ENCODE measurements at places on chromosomes 16 and 17.
A peak's percentile ranks its signal among the peaks of the same experiment; 100 is the strongest.

DNA sequence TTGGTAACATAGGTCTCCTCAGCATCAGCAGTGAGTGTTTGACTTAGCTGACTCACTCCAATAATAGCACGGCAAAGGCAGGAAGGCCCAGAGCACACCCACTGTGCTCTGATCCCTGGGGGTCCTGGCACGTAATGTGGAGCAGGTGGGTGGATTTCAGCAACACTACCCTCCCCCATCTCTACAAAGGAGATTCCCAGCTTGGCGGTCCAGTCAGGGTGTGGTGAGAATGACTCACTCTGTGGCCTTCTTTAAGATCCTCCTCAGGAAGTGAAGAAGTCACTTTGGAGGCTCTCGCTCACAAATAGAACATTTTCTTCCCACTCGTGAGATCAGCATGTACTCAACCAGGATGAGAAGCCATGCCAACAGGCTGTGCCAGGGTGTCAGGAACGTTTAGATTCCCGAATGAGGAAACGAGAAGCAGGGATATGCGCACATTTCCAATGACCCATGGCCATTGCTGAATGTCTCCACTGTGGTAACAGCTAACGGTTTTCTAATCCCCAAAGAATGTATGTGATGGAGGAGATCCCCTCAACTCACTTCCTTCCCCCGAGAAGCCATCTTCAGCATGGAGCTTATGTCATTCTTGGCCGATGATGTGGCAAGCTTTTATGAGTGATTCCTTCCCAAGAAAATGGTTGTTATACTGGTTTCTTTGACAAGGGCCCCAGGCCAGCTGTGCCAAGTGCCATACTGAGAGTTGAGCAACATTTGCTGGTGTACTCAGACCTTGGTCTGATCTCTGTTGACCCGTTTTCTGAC lies 365.2 kb downstream of the C16orf95 start:
- DNase-seq: no peak

DNA sequence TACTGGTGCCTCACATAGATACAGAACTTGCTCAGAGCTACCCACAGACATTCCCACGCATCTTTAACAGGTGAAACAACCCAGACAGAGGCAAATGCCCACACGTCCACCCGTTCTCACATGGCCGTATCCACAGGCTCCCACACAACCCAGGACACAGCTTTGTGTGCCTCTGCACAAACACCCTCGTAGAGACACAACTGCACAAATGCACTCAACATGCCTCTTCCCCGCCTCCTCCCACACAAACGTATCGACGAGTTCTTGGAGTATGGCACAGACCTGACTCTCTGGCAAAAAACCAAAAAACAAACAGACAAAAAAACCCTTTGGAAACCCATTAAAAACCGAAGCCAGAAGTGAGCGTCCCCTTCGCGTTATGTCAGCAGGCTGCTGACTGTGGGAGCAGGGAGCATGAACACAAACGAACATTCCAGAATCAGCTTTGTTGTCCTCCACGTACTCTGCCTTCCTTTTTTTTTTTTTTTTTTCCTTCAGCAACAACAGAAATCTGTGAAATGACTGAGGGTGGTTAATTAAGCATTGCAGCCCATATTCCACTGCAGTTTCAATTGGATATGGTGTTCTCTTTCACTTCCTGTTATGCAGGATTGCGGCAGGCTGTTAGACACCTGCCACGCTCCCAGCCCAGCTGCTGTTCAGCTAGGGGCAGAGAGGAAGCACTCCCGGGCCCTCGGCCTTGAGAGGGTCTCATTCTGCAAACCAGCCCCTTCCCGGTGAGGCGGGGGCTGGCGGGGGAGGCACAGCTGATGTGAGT lies 313.7 kb downstream of the MAF start:
- peak; percentile 61 for DNase-seq

DNA sequence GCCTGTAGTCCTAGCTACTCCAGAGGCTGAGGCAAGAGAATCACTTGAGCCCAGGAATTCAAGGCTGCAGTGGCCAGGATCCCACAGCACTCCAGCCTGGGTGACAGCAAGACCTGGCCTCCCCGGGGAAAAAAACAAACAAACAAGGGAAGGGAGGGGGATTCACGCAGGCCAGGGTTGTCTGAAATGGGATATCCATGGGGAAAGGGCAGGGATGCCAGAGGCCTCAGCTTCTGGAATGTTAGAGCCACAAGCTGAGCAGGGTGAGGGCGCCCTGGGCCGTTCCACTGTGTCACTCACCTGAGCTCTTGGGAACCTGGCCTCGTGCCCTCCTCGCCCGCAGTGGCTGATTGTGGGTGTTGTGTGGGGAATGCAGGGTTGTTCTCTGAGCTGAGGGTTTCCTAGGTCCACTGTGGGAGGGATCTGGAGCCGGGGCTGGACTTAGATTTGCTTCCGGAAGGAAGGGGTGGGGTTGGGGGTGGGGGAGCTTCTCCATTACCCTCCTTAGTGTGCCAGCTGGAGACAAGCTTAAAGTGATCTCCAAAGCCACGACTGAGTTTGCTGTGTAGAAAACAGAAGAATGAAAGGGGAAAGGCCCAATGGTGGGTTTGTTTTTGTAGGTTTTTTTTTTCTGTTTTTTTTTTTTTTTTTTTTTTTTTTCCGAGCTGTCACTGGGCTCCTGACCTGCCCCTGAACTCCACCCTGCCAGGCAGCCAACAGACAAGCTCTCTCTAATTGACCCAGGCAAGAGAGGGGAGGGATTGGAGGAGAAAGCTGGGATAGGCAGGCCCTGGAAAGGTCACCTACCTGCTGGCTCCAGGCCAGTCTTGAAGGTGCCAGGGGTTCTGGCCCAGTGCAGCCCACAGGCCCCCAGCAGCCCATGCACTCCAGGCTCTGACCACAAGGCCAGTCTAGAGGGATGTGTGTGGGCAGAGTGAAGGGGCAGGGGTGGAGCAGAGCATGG lies at the start of gene SULT1A1:
SULT1A1 (minus strand) TSS at position 414 of the 964 bp plus-strand sequence. CDS start 1,189 bp downstream, outside the sequence.
- DNase-seq: no peak

GRCh38 chr16:68298907-68299561 lies 11.7 kb downstream of the SLC7A6OS start:
- no peak for DNase-seq

DNA sequence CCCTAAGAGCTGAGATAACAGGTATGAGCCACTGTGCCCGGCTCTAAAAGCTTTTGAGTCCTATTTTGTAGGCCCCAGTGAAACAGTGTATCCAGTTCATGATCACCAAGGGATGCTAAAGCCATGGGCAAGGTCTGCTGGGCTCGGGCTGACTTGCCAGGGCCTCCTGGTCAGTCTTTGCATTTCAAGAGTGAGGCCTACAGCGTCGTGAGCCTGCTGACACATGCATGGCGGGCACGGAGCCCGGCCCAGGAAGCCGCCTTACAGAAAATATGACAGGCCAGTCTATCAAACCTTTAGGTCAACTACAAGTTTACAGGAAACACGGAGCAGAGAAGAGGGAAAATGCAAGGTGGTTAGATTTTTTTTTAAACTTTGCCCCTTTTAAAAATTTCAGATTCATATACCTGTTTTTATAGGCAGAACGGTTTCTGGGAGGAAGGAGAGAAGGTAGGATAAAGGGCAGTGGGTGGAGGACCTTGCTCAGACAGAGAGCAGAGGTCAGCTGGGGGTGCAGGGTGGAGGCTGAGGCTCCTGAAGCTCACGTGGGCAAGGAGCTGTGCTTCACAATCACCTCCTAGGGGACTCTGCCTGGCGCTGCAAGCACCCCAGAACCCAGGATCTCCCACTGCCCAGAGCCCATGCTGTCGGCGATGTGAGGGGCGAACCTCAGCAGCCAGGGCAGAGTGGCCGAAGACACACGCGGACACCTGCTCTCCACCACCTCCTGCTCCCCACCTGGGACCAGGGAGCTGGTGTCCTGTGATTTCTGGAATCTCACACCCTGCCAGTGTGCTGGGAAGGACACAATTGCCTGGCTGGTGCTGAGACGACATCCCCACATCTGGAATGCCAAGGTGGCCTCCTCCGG lies 21.3 kb downstream of the C16orf95 start:
- no peak for DNase-seq

DNA sequence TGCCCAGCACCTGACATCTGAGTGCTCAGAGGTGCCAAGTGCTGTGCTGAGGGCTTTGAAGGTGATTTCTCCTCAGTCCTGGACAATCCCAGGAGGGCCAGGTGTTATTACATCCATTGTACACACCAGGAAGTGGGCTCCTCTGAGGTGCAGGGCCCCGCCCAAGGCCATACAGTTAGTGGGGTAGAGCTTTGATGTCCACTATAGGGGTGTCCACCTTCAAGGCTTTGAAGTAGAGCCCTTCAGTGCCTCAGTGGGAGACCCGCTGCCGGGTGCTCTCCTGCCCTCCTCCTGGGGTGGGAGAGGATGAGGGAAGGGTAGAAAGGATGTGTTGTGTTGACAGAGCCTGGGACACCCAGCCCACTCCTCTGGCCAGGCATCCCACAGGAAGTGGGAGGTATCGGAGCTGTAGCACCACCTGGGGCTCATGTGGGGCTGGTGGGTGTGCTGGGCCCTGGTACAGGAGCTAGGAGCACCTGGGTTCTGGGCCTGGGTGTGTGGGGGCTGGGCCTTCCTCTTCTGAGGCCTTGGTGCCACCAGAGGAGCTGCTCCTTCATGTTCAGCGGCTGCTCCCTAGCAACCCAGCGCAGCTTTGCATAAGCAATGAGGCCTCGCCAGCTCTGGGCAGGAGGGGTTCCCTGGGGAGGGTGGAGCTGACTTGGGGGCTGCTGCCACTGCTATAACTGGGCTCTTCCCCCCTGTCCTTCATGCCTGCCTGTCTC lies 7.4 kb downstream of the LASP1 start:
- DNase-seq: no peak

- DNase-seq: no peak
Measured at GRCh38 chr17:39812466-39812865, 51.6 kb downstream of the IKZF3 start.

- DNase-seq: no peak
Measured at GRCh38 chr17:73960469-73960868, 243.0 kb upstream of the RPL38 start.

- peak; percentile 92 for DNase-seq
Measured at GRCh38 chr17:40531051-40531991, 29.9 kb upstream of the TNS4 start.

DNA sequence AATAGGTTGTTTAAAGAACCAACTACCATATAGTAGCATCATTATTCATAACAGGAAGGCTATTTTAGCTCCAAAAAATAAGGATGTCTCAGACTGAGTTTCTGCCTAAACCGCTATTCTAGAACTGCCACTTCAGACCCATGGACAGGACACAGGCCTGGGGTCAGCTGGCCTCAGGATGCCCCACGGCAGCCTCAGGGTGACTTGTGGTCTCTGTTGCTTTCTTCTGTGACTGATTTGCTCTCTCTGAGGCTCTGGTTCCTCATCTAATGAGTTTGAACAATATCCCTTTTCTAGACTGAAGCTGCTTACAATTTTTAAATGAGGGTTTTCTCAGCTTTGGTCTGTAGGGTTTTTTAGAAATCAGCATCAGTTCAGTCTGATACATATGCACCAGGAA lies 31.8 kb upstream of the IRF8 start:
- DNase-seq: no peak

DNA sequence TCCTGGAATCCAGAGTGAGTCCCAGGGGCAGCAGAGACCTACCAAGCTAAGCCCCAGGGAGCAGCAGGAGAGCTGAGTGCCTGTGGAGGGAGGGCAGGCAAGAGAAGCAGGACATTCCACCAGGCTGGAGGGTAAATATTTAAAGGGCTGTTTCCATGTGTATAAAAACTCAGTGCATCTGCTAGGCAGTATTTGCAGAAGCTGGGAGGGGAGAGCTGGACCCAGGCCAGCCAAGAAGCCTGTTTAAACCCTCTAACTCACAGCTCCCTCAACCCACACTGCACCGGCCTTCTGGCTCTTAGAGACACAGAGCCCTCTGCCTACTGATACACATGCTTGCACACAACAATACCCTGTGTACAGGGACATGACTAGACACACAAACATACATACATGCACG lies 22.5 kb upstream of the TMEM132E start:
- DNase-seq: no peak

DNA sequence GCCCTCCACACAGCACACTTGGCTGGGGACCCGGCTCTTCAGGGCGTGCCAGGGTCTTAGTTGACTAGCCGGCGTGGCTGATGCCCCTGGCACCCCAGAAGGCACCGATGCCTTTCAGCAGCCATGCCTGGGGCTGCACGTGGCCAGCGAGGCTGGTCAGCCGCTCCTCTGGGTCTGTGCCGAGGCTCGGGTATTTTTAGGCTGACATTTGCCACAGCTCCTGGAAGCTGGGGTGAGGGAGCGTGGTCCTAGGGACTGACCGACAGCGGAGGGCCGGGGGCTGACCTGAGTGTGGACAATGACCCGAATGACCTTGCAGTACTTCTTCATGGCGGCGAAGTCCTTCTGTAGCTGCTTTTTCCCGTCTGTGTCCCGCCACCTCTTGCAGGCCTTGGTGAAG lies 3.9 kb downstream of the RPL3L start:
- no peak for DNase-seq

- no peak for DNase-seq
Measured at GRCh38 chr17:13587487-13588338, 14.0 kb downstream of the HS3ST3A1 start.

GRCh38 chr17:27573971-27574525 lies 56.9 kb upstream of the LGALS9 start:
- DNase-seq: no peak

- DNase-seq: no peak
Measured at GRCh38 chr16:78684030-78684611, 584.7 kb downstream of the WWOX start.

- no peak for DNase-seq
Measured at GRCh38 chr17:67283731-67284516, 38.9 kb upstream of the HELZ start.

DNA sequence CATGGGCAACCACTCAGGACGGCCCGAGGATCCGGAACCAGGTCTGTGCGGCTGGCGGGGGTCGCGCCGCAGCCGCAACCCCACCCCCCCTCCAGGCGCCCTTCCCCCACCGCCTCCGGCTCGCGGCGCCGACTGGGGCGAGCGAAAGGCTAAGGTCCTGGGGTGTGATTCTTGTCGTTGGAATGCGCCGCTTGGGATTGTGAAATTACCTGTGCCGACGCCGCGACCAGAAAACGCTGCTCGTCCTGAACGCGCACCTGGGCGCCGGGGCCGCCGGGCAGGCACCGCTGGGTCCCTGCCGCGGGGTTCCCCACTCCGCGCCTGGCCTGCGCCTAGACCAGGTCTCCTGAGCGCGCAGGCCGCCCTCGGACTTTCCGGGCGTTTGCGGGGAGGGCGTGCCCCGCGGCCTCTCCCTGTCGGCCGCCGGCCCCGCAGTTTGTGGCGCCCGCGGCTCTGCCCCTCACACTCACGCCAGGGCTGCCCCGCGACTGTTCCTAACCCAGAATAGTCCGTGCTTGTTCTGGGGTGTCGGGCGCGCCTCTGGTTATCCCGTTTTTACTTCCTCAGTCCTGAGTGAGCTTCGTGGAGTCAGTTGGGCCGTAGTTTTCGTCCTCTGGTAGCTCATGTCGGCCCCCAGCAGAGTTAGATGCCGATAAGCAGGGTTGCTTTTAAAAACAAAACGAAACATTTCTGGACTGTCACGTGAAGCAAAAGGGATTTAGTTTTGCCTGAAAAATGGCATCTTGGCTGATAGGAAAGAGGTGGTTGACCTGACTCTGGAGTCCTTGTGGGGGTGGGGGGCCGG lies 147.2 kb downstream of the SPECC1 start:
- DNase-seq: peak; percentile 41

- DNase-seq: no peak
Measured at GRCh38 chr17:61307905-61308886, 91.4 kb upstream of the TBX2 start.

- DNase-seq: no peak
Measured at GRCh38 chr16:76756951-76757350, 434.0 kb upstream of the MON1B start.

- DNase-seq: peak; percentile 7
Measured at GRCh38 chr17:73430848-73431247, 119.0 kb upstream of the CDC42EP4 start.
